ENCODE measurements at places on chromosomes 6 and 20.

DNA sequence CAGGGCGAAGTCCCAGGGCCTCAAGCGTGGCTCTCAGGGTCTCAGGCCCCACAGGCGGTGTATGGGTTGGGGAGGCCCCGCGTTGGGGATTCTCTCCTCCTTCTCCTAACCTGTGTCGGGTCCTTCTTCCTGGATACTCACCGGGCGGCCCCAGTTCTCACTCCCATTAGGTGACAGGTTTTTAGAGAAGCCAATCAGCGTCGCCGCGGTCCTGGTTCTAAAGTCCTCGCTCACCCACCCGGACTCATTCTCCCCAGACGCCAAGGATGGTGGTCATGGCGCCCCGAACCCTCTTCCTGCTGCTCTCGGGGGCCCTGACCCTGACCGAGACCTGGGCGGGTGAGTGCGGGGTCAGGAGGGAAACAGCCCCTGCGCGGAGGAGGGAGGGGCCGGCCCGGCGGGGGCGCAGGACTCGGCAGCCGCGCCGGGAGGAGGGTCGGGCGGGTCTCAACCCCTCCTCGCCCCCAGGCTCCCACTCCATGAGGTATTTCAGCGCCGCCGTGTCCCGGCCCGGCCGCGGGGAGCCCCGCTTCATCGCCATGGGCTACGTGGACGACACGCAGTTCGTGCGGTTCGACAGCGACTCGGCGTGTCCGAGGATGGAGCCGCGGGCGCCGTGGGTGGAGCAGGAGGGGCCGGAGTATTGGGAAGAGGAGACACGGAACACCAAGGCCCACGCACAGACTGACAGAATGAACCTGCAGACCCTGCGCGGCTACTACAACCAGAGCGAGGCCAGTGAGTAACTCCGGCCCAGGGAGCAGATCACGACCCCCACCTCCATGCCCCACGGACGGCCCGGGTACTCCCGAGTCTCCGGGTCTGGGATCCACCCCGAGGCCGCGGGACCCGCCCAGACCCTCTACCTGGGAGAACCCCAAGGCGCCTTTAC is at the start of gene HLA-G:
Gene HLA-G, plus strand, starts transcription at position 247 of the 892 bp plus-strand sequence. Its CDS starts 20 bp downstream, at position 267.
- DNase-seq = no peak

- no peak for DNase-seq
Measured at GRCh38 chr6:87110636-87111035, 15.7 kb upstream of the CGA start.

GRCh38 chr6:73857341-73857890 is 161.4 kb downstream of the CD109 start:
- DNase-seq = no peak

DNA sequence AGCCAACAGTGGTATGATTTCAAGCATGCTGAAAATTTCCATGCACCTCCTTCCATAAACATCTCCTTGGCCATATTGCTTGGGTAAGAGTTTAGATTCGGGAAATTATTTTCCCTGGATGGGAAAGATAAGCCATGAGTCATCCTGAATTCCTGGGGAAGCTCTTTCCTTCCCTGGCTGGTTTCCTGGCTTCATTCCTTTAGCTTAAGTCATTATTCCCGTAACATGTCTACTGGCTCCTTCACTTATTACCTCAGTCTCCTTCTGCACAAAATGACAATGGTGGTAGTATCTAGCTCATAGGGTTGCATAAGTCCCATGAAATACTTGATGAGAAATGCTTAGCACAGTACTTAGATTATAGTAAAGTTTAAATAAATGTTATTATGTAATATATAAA is 27.6 kb downstream of the TINAG start:
- no peak for DNase-seq

- no peak for DNase-seq
Measured at GRCh38 chr6:7004581-7005297, 103.0 kb upstream of the RREB1 start.

DNA sequence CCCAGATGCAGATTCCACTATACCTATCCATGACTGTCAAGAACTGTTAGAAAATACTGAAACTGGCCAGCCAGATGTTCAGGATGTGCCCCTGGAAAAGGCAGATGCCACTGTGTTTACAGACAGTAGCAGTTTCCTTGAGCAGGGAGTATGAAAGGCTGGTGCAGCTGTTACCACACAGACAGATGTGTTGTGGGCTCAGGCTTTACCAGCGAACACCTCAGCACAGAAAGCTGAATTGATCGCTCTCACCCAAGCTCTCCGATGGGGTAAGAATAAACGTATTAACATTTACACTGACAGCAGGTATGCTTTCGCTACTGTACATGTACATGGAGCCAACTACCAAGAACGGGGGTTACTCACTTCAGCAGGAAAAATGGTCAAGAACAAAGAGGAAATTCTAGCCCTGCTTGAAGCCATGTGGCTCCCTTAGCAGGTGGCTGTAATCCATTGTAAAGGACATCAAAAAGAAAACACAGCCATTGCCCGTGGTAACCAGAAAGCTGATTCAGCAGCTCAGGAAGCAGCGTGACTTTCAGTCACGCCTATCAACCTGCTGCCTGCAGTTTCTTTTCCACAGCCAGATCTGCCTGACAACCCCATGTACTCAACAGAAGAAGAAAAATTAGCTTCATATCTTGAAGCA is 459.7 kb upstream of the HTR1E start:
- no peak for DNase-seq

- no peak for DNase-seq
Measured at GRCh38 chr20:50403565-50404418, 106.4 kb upstream of the PTPN1 start.

DNA sequence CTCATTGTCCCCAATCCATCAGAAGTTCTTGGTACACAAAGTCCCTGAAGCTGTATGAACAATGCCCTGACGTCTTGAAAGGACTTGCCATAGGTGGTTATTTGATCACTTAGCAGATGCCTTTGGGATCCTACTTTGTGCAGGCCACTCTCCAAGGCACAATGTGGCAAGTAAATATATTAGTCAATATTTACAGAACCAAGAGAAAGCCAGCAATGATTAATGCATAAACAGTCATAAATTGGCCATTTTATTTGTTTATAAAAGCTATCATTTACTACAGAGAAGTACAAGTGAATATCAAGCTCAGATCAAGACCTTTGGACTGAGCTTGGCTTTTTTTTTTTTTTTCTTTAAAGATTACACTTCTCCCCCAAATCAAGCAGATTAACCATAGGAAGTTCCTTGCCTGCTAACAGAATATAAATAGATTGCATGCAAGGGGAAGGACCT is 161.8 kb downstream of the MTHFD1L start:
- DNase-seq = no peak

DNA sequence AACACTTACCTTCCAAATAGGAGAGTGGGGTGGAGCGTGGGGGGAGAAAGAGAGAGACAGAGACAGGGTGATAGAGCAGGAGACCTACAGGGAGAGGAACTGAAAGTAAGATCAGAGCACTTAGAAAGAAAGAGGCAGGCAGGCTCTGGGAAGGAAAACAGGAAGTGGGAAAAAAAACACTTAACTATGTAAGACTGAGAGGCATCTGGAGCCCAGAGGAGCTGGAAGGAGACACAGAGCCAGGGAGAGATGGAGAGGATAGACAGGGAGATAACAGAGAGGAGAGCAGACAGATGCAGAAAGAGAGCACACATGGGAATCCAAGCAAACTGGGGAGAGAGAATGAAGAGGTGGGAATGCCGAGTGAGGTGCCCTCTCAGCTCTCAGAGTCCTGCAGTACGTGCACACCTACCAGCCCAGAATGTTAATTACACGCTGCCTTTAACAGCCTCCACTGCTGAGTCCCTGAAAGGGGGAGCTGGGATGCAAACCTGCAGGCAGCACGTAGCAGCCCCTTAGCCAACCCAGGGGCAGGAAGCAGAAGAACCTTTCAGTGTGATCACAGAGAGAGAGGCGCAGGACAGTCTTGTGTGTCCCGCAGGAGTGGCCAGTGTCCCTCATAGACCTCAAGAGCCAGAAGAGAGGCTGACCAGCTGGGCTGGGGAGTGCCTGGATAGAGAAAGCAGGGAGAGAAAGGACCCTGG is 132.7 kb upstream of the LRFN2 start:
- DNase-seq = no peak

DNA sequence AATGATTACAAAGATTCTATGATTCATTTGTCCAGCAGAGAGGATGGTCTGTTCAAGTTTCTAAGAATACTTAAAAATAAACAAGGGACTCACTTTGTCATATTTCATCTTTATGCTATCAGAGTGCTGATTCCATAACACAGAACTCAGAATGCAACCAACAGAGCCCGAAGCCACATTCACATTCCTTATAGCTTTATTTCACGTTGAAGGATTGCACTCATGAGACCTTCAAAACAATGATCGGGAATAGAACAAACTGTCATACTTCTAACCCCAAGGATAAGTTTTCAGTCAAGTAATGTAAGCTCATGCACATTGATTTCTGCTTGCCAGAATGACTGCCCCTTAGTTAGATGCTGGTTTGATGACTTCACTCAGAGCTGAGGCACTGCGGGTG is 25.2 kb downstream of the FNDC1 start:
- no peak for DNase-seq

GRCh38 chr6:106103728-106104109 is 17.6 kb downstream of the PRDM1 start:
- DNase-seq = no peak

- no peak for DNase-seq
Measured at GRCh38 chr6:83365931-83366330, 64.9 kb downstream of the ME1 start.

DNA sequence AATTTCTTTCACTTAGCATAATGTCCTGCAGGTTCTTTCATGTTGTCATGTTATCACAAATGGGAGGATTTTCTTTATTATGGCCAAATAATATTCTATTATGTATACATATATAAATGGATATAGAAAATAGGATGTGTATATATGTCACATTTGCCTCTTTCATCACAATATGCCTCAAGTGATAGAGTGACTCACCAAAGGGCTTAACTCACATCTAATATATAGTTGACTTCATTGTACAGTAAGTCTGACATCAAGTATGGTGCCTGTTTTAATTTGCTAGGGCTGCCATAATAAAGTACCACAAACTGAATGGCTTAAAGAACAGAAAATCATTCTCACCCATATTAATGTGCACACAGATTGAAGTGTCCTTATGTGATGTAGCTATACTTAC is 436.1 kb upstream of the FLRT3 start:
- no peak for DNase-seq

All from GDM1 (cell line).